CD4-positive, alpha-beta T cell treated with Interleukin-10 for 1 hour (primary cell): ENCODE measurements at places on chromosomes 6 and 20.
A peak's percentile ranks its signal among the peaks of the same experiment; 100 is the strongest.

- DNase-seq: no peak
Observed at GRCh38 chr6:145044641-145045246, 690.6 kb downstream of the EPM2A start.

DNA sequence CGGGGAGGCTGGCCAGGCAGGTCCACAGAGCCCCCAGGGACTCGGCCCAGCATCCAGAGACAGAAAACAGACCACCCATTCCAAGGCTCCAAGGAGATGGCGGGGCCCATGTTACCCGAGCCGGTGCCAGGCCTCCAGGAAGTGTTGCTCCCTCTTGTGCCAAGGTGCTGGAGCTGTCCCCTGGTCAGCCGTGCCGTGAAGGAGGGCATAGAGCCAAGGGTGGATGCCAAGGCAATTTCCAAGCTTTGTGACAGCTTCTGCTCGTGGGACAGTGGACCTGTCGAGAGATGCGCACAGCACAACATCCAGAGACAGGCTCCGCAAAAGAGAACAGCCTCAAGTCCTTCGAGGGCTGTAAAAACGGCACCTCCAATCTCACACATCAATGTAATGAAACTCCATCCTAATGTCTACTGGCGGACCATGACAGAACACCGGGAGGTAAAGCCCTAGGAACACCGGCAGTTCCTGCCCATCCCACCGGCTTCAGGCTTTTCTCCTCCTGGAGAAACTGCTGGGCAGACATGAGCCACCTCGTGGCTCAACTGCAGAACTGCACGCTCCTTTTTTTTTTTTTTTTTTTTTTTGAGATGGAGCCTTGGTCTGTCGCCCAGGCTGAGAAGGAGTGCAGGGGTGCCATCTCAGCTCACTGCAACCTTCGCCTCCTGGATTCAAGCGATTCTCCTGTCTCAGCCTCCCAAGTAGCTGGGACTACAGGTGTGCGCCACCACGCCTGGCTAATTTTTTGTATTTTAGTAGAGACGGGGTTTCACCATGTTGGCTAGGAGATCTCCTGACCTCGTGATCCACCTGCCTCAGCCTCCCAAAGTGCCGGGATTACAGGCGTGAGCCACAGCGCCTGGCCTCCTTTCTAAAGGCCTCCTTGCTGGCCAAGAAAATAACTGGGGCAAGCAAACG lies 30.9 kb upstream of the AVP start:
- DNase-seq: peak; percentile 42

- DNase-seq: no peak
Observed at GRCh38 chr20:63325021-63325471, 32.1 kb downstream of the COL20A1 start.

DNA sequence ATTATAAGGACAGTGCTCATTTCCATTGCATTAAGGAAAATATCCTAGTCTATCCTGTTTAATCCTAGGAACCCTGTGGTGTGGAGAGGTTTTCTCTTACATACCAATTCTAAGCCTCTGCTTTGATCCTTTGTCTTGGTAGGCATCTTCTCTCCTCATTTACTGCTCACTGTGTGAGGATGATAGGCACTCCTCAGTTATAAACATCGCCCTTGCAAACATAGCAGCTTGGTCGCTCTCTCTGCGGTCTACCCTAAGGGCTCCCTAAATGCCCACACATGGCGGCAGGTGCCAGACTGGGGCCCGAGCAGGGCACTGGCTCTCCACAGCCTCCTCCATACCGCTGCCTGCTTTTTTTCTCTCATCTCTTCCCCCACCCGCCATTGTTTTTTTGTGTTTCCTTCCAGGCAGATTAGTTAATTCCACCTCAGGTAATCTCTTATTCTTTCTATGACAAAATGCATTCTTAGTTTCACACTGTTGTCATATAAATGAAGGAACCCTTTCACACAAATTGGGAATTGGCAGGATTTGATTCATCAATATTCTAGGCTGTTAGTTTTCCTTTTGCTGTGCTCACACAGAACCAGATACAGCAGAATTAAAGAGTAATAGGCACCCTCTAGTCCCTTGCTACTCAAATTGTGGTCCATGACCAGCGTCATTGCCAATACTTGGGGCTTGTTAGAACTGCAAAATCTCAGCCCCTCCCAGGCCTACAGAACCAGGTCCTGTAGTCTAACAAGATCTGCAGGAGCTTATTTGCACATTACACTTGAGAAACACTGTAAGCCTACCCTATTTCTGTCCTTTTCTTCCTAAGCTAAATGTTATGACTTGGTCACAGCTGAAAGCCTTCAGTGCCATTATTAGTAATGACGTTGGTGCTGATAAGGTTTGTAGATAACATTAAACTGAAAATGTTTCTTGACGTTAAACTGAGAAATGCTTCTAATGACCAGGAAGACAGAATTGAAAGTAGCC lies 36.3 kb downstream of the CARMIL1 start:
- no peak for DNase-seq

- no peak for DNase-seq
Observed at GRCh38 chr20:17836303-17836861, 132.2 kb downstream of the SNX5 start.

- no peak for DNase-seq
Observed at GRCh38 chr6:15843226-15843625, 180.4 kb upstream of the DTNBP1 start.

GRCh38 chr20:17743677-17744076 lies 43.9 kb downstream of the BANF2 start:
- no peak for DNase-seq

DNA sequence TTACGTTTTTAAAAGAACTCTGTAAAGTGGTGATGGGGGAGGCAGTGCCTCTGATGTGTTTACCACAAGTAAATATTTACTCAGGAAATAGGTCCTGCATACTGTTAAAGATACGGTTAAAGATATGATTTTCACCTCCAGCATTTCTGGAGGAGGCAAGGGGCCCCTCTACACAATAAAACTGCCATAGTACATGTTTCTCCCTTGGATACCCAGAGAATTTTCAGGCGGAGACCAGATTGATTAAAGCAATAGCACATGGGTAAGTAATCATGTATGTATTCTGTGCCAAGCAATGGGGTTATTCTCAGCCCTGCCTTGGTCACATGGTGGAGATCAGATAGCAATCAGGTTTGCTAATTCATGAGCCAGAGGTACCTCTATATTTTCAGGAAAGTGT lies 9.6 kb downstream of the RIPOR2 start:
- peak; percentile 42 for DNase-seq

DNA sequence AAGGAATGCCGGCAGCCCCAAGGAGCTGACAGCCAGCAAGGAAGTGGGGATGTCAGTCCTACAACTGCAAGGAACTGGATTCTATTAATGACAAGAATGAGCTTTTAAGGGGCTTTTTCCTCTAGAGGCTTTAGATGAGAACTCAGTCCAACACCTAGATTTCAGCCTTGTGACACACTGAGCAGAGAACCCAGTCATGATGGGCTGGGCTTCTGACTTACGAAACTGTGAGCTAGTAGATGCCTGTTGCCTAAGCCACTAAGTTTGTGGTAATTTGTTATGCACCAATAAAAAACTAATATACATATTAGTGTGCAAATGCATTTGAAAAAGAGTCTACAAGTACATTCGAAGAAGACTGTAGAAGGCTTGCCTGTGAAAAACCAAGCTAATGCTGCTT lies 263.3 kb downstream of the SOX4 start:
- DNase-seq: no peak

DNA sequence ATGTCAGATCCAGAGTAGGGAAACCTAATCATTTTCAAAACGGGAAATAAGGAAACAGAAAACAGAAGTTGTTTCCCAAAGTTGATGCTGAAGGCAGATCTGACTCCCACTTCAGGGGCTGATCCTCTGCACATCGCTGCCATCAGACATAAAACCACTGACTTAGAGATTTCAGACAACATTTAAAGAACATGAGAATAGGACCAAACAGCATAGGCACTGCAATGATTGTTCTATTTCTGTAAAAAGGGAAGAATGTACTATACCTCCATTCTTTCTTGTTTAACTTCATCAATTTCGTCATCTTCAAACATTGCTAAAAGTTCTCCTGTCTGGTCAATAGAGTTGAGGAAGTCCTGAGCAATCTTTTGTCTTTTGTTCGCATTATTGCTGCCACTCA lies 324.7 kb upstream of the RUNX2 start:
- no peak for DNase-seq

- no peak for DNase-seq
Observed at GRCh38 chr20:46226602-46227001, 81.7 kb downstream of the CDH22 start.

- no peak for DNase-seq
Observed at GRCh38 chr20:20440886-20441658, 73.2 kb downstream of the INSM1 start.

DNA sequence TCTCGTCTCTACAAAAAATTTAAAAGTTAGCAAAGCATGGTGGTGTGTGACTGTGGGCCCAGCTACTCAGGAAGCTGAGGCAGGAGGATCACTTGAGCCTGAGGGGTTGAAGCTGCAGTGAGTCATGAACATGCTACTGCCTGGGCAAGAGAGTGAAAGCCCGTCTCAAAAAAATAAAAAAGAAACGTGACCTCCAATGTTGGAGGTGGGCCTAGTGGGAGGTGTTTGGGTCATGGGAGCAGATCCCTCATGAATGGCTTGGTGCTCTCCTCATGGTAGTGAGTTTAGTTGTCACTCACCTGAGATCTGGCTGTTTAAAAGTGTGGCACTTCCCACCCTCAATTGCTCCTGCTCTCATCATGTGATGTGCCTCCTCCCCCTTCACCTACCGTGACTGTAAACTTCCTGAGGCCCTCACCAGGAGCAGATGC lies 24.3 kb downstream of the RBL1 start:
- peak; percentile 38 for DNase-seq

DNA sequence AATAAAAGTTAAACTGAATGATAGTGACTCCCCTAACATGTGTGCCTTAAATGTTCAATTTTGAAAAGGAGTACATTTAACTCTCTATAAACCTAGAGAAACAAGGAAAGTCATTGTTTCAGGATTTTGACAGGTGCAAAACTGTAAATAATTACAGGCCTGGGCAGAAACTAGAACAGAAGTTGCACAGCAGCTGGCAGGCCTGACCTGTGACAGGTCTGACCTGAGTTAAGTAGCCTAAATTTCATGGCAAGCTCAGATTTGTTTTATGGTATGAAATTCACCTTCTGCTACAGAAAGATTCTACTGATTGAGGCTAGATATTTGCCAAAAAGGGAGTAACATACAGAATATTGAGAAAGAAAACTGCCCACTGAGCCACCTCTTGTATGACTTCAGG lies 166.1 kb downstream of the CDKAL1 start:
- no peak for DNase-seq

DNA sequence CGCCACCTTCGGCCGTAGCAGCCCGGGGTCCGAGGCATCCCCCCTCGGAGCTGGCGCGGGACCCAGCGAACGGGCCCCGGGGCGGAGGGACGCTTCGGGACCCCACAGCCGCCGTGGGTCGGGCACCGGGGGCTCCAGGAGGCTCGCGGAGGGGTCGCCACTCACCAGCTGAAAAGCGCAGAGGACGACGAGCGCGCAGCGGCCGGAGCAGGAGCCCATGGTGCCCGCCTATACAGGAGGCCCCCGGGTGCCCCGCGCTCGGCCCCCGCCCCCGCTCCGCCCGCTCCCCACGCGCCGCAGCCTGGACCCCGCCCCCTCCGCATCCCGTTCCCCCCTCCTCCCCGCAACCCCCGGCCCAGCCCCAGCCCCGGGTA lies at the start of gene NKAIN4:
TSS of gene NKAIN4 (minus strand) at position 232 of the 374 bp plus-strand sequence. CDS start at position 219, 13 bp downstream.
- DNase-seq: no peak

DNA sequence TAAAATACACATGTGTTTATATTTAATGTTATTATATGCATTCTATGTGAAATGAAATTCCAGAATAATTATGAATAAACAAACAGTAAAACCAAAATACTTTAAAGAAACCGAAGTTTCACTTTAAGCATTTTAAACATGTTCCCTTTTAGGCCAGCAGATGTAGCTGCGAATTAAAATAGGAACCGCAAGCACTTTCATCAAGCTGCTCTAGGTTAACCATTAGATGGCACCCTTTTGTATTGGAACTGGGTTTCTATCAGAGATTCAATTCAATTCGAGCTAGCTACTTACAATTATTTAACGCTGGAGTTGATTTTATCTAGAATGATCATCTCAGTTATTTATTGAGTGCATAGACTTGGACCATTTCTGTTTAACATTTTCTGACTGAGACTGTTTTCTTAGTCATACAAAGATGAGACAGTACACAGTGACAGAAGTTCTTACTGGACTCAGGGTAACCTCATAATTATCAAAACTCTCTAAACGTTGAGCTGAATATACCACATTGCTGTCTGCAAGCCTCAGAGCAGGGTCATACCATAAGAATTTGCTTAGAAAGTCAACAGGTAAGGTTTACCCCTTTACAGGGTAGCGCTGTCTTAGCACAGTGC lies 8.5 kb downstream of the TMEM242 start:
- DNase-seq: peak; percentile 68

DNA sequence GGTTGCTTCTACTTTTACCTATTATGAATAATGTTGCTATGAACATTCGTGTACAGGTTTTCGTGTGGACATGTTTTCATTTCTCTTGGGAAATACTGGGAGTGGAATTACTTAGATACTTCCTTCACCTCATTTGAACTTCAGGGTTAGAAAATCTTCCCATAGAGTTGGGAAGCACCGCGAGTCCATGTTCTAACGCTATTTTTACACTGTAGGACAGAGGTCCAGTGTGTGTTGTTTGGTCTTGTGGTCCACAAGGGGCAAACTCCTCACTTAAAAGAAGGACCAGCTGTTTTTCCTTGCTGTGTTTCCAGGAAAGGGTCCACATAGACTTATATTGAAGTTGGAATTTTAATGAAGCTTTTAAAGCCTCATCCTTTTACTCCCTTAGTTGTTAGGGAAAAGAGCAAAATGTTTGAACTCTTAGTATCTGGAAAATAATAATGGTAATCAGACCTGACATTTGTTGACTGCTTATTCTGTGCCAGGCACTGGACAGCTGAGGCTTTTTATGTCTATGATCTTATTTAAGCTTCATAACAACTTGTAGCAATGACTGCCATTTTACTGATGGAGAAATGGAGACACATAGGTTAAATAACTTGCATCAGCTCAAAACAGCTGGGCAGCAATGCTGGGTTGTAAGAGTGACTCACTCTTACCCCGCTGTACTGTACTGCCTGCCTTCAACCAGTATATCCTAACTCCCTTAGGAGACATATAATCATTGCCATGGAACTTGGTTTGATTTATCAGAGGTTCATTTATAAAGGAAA lies 52.0 kb downstream of the CDC5L start:
- DNase-seq: no peak

DNA sequence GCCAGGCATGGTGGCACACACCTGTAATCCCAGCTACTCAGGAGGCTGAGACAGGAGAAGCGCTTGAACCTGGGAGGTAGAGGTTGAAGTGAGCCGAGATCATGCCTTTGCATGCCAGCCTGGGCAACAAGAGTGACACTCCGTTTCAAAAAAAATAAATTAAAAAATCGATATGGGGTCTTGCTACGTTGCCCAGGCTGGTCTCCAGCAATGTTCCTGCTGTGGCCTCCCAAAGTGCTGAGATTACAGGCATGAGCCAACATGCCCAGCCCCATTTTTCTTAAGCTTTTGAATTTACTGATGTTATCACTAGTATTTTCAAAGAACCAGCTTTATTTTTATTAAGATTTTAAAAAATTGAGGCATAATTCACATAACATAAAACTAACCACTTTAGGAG lies 23.6 kb downstream of the POLR1C start:
- DNase-seq: no peak

- no peak for DNase-seq
Observed at GRCh38 chr20:3014662-3015061, 28.8 kb upstream of the GNRH2 start.
